ENCODE measurements at places on chromosomes 7 and 10.

GRCh38 chr7:125149151-125149550 lies 219.5 kb upstream of the POT1 start:
- no peak for DNase-seq

GRCh38 chr7:123410273-123410904 lies 124.0 kb downstream of the IQUB start:
- no peak for DNase-seq

- DNase-seq = peak; percentile 81
Observed at GRCh38 chr7:115113776-115114175, 191.9 kb downstream of the MDFIC start.

DNA sequence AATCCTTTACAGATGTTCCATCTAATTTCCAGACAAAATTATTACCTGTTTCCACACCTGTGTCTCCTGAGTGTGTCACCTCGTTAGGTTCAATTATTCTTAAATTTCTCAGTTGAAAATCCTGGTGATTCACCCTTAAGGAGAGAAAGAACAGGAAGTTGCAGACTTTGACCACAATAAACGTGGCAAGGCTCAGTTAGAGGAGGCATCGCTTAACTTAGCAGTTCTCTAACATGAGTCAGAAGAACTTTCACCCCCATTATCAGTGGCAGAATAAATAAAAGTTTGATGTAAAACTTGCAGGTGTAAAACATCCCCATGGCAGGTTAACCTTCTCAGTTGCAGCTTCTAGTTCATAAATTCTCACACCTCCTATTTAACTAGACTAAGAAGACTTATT lies 8.3 kb downstream of the XPNPEP1 start:
- peak; percentile 67 for DNase-seq

- DNase-seq = no peak
Observed at GRCh38 chr7:52691257-52691656, 344.2 kb upstream of the POM121L12 start.

DNA sequence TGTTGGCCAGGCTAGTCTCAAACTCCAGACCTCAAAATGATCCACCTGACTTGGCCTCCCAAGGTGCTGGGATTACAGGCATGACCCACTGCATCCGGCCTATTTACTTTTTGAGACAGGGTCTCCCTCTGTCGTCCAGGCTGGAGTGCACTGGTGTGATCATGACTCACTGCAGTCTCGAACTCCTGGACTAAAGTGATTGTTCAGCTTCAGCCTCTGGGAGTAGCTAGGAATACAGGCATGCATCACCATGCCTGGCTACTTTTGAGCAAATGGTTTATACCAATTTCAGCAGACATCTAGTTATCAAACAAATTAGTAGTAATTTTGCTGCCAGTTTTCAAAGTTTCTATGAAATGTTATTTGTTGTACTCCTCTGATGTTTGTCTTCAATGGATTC lies 2.2 kb upstream of the WAC start:
- DNase-seq = no peak

DNA sequence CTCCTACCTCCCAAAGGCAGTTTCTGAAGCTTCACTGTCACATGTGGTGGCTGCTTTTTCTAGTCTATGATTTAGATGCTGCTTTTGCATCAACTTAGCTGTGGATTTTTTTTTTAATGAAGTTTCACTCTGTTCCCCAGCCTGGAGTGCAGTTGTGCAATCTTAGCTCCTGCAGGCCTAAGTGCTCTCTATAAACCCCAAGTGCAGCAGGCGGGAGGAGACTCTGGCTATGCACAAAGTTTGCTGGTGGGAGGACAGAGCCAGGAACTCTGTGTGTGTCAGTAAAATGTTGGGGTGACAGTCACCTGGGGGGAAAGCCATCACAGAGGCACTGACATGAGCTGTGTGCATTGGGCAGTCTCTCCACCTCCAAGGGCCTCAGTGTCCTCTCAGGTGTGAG lies 138.8 kb upstream of the FAM20C start:
- no peak for DNase-seq

- no peak for DNase-seq
Observed at GRCh38 chr7:74258639-74259038, 4.4 kb upstream of the RFC2 start.

GRCh38 chr10:11698691-11699549 lies 43.3 kb upstream of the ECHDC3 start:
- no peak for DNase-seq

- DNase-seq = peak; percentile 32
Observed at GRCh38 chr7:70696201-70696754, 435.7 kb upstream of the GALNT17 start.

- DNase-seq = no peak
Observed at GRCh38 chr7:101957744-101958525, 140.5 kb downstream of the CUX1 start.

- no peak for DNase-seq
Observed at GRCh38 chr7:17299483-17299991, 1.1 kb downstream of the AHR start.

DNA sequence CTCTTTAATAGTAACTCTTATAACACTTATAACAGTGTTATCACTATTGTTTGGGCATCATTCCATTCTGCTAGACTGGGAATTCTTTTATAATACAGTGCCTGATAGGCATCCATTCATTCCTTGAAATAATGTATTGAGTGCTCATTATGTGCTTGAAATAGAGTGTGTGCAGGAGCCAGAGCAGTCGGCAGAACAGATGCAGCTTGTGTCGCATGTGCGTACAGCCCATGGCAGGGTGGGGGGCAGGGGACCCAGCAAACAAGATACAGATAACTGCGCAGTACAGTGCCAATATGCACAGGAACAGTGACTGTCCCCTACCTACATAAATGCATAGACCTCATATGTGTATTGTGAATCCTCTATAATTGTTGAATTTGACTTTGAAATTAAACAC lies 99.3 kb downstream of the KAT6B start:
- no peak for DNase-seq

- DNase-seq = no peak
Observed at GRCh38 chr7:132403465-132404110, 172.7 kb downstream of the PLXNA4 start.

DNA sequence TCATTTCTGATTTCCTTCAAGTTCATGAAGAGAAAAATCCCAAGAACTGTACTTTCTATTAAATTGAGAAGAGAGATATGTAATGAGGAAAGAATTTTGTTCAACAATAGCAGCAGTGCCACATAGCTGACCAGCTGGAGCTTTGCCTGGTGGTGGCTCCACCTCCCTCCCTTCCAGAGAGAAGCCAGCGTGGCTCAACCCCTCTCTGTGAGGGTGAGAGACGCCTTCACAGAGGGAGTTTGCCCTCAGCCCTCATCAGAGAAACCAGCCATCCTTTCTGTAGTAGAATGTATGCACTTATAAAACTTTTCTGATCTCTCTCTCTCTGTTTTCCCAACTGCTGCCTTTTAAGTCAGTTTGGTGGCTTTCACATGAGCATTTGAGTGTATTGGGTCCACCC lies 20.5 kb upstream of the COL1A2 start:
- DNase-seq = peak; percentile 95

DNA sequence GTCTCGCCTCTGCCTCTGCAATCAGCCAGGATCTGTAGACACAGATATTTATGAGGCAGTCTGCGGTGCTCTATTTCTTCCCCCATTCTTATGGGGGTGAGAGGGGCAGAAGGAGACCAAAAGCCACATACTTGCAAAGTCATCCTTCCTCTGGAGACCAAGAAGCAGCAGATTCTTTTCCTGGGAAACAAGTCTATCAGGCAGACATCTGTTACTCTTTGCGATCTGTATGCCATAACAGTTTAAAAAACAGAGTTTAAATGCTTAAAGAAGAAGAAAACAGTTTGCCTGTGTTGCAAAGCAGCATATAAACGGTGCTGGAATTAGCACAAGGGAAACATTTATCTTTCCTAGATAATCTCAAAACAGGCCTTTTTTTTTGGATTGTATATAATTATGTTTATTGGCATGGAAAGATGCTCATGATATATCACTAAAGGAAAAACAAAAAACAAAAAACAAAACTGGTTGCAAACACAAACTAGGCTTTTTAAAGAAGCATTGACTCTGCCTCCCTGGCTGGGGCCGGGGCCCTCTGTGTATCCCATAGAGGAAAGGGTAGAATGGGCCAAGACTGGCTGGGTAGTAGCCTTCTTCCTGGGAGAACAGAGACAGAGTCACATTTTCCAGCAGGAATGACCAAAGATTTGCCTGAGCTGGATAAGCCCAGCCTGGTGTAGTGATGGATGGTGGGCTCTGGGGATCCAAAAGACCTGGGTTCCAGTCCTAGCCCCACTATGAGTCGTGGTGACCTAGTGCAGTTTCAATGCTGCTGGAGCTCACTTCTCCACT lies 50.4 kb downstream of the RGS10 start:
- DNase-seq = no peak

DNA sequence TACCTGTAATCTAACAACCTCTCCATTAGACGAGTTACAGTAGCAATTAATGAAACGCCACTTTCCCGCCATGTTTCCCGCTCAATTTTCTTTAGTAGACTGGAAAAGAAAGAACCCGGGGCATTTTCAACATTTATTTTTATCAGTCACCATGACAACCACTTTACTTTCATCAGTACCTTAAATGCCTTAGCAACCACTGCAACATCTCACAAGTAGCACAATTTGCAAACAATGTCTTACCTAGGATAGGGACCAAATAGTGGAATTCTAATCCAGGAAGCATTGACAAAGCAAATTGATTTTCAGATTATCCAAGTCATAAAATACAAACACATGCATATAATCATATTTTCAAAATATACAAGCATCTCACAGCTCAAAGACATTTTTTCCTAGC lies 221.6 kb upstream of the IMMP2L start:
- no peak for DNase-seq

DNA sequence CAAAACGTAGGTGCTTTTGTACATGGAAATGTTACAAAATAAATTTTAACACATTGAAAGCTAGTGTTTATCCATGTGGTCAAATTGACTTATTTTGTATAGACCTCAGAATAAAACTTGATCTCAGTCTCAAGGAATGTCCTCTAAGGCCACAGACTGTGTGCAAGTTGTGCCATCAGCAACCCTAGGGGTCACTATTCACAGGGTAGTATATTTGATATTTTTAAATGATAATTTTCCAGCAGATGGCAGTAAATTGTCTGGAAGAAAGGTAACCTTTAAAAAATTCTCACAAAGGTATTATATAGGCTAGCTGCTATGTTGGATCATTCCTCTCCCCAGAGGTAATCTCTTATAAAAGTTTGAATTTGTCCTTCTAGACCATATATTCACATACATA lies 12.9 kb upstream of the SNX10 start:
- DNase-seq = no peak

GRCh38 chr10:82737549-82737948 lies 862.6 kb downstream of the NRG3 start:
- DNase-seq = no peak

GRCh38 chr7:28516390-28517172 lies 104.3 kb downstream of the CREB5 start:
- no peak for DNase-seq
